ENCODE measurements at places on chromosomes 5 and 9.

DNA sequence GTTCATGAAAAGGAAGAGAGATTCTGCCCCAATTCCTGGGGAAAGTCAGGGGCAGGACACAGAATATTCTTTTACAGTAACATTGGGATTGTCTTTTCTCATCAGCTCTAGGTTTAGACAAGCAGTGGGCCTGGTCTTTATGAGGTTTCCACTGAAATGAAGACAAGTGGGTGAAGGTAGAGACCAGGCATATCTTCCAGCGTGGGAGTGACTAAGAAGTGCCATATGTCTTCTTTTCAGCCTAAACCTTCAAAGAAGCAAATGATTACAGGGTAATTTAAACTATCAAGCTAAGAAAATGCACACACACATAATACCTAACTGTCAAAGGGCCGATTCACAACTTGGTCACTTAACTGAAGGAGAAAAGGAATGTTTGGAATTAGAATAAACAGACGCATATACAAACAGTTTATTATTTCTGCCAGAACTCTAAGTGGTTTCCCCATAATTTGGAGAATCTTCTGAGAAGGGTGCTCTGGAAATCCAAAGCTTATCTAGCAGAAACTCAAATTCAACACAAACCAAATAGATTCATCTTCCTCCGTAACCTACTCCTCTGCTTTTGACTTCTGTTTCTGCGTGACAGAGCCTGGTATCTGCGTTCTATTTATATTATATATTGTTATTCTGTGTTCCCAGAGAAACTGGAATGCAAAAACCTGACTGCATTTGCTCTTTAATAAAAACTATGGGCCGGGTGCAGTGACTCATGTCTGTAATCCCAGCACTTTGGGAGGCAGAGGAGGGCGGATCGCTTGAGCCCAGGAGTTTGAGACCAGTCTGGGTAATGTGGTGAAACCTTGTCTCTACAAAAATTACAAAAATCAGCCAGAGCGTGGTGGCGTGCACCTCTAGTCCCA is 22.0 kb upstream of the TEK start:
- DNase-seq = no peak

GRCh38 chr5:116478491-116478890 is 96.1 kb downstream of the SEMA6A start:
- no peak for DNase-seq

DNA sequence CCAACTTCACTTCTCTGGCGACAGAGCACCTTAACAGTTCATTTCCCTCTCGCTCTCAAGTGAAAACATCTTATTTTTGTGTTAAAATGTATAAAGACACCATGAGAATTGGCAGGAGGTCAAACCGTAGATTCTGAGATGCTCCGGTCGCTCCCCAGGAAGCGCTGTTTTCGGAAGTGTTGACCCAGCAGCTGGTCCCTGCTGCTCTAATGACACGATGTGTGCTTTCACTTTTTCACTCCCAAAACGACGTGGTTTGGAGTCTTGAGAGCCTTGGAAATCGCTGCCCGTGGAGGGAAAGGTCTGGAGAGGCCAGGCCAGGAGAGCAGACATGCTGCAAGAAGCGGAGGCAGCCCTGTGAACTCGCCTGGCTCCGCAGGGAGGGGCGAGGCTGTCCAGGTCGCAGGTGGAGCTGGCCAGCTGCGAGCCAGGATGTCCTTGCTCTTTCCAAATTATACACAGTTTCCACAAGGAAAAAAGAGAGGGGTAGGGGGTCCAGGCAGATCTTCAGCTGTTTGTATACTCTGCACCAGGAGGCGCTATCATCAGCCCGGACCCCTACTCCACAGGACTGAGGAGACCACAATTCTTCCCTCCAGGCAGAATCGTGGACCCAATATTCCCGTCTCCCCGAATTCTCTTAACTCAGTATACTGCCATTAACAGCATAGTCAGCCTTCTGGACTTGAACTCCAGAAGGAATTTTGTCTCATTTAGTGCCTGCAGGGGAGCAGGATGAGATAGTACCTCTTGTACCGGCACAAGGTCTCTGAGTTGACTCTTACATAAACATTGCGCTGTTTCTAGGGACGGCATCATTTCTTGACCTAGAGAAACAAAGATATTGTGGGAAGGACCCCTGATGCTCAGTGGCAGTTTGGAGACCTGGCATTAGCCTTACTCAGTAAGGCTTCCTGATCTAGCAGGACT is 248.6 kb upstream of the ANKRD55 start:
- DNase-seq = peak; percentile 14

DNA sequence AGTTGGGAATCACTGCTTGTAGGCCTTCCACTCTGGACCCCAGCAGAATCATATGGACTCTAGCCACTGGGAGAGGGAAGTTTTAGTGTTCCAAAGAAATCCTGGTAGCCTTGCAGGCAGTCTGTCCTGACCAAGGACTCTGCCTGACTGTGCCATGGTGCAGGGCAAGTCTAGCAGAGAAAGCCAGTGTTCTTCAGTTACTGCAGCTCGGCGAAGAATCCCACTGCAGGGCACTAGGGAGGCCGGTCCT is 20.3 kb upstream of the MATR3 start:
- no peak for DNase-seq

- no peak for DNase-seq
Measured at GRCh38 chr5:72940082-72940481, 15.8 kb upstream of the FCHO2 start.

- DNase-seq = peak; percentile 58
Measured at GRCh38 chr5:77356740-77357139, 135.4 kb downstream of the WDR41 start.

- DNase-seq = peak; percentile 52
Measured at GRCh38 chr5:123512611-123513461, 859 bp downstream of the CSNK1G3 start.

DNA sequence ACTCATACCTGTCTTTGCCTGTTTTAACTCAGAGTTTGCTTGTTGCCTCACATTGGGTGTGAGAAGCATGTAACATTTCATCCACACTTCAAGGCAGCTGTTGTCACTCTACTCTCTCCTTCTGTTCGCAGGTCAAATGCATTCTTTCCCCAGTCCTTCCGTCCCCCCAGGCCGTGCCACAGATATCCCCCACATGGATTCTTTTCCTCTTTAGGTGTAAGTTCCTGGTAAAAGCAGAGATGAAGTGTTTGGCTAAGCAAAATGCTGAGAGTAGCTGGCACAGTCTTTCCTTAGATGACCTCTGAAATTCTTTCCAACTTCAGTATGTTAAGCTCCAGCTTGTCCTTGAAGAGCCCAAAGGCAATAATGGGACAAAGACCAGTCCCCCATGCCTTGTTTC is 328.2 kb downstream of the SLIT3 start:
- DNase-seq = no peak

DNA sequence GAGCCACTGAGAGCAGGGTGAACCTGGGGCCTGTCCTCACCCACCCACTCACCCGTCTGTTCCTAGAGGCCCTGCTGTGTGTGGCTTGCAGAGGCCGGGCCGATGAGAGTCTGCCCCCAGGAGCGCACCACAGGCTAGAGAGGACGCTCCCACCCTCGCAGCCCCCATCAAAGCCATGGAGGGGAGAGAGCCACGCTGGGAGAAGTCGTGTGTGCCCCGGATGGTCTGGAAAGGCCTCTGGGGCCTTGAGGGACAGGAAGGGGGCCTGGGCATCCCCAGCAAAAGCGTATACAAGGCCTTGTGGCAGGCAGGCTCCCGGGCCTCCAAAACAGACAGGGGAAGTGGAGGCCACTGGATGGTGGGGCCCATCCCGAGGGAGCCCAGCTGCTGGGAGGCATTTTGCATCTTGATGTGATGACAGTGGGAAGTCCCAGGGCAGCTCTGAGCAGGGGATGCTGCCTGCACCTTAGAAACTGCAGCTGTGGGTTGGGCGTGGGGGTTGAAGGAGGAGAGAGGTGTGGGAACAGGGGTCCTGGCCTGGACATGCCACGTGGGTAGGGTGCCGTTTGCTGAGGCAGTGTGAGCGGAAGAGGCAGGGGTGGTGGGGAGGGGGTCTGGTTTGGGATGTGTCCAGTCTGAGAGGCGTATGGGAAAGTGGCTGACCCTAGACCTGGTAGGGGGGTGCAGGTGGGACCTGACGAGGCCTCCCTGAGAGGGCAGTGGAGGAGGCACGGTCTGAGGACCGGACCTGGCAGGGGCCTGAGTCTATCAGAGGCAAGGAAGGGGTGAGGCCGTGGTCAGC is 43.0 kb upstream of the NOTCH1 start:
- DNase-seq = no peak

- no peak for DNase-seq
Measured at GRCh38 chr5:171574376-171574775, 154.9 kb downstream of the FGF18 start.

GRCh38 chr9:78118742-78119473 is 87.3 kb upstream of the GNAQ start:
- DNase-seq = peak; percentile 13

GRCh38 chr9:35322075-35322885 is 160.5 kb downstream of the UNC13B start:
- DNase-seq = no peak

DNA sequence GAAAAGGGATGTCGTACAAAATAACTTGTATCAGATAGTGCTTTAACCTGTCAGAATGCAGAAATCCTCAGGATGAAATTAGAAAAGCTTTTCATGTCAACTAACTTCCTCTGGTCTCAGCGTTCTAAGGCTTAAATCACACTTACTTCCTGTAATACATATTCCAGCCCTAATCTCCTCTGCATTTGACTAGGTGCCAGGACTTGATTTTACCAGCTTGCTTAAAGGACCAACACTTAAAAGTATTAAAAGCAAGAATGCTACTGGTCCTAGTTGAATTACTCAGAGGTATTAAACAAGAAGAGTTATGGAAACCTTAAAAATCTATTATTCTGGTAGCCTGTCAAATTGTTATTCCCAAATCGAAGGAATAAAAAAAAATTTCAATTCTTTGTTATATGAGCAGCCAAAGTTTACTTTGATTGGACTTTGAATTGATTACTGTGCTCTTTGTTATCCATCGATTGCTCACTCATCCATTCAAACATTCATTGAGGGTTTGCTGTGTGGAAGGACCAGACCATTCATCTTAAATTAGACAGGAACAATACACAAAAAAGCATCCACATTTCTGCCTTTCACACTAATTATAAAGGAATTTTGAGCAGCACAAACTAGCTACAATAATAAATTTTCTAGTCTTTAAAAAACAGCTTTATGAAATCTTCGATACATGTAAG is 108.7 kb downstream of the MUSK start:
- no peak for DNase-seq

DNA sequence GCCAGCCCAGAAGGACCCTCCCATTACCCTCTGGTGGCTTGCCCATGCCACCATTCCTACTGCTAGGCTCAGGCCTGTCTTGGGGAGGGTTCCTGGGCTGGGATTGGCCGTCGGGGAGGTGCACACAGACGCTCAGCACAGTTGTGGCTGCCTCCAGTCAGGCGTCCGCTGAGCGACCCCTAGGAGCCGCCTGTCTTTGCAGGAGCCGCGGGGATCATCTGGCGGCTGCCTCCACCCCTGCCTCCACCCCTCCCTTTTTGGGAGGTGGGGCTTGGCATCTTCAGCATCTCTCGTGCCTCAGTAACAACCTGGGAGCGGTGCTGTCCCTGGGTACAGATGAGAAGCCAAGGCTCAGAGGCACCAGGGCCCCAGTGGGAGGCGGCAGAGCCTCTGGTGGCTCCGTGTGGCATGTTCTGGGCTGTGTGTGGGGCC is 39.6 kb downstream of the RXRA start:
- DNase-seq = no peak

GRCh38 chr9:27934471-27934870 is 361.2 kb upstream of the C9orf72 start:
- DNase-seq = no peak

- no peak for DNase-seq
Measured at GRCh38 chr9:88920645-88921044, 70.6 kb upstream of the S1PR3 start.

DNA sequence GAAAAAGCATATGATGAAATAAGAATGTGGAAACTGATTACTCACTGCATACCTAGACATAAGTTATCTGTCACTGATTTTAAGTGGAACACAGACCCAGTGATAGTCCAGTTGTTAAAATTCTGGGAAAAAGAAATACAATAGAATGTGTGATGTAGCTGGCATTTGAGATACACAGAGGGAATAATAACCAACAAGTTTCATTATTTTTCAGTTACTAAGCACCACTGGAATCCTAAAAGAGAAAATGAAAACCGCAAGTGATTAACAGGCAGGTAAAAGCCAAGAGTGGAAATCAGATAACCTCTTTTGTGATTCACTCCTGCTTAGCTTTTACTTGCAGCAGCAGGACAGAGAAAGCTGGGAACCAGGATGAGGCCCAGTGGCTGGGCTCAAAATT is 994.0 kb upstream of the SEMA6A start:
- no peak for DNase-seq

- peak; percentile 69 for DNase-seq
Measured at GRCh38 chr5:172714491-172715420, 56.2 kb downstream of the DUSP1 start.

DNA sequence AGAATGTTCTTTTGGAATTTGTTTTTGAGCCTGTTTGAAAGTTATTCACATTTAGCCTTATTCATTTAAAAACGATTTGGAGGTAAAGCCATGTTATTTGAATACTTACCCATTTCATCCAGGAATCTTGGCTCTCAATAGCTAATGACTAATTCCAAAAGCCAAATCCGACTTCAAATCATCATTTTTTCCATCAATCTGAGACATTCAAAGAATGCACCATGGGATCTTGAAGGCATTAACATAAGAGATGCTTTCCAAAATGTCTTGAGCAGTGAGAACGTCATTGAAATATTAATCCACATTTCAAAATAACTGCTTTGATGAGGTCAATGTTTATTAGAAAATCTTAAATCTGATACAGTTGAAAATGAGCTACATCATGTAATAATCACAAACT is 617.0 kb upstream of the RORB start:
- DNase-seq = no peak

- no peak for DNase-seq
Measured at GRCh38 chr5:159038907-159039306, 60.8 kb downstream of the EBF1 start.

GRCh38 chr5:55226027-55226933 is 835 bp downstream of the MCIDAS start:
- DNase-seq = peak; percentile 85

DNA sequence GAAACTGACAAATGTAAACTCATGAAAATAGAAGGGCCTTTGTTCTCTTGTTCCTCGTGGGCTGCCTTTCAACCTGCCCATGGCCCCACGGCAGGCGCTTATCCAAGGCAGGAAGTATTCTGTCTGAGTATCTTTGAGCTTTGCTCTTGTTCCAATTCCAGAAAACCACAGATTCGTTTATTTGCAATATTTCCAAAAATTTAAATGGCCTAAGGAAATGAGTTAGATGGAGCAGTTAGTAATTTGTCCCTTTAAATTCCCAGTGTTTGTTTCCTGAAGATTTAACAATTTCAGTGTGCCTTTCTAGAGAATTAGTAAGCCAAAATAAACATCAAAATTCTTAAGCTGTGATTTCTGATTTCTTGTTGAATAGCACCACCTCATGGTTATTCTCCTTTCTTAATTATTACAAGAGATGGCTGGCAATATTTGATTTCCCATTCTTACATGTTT is 299.4 kb upstream of the RASA1 start:
- no peak for DNase-seq

- no peak for DNase-seq
Measured at GRCh38 chr5:9766581-9766980, 136.4 kb upstream of the TAS2R1 start.

- DNase-seq = no peak
Measured at GRCh38 chr5:154059039-154059430, 20.3 kb downstream of the MFAP3 start.

- no peak for DNase-seq
Measured at GRCh38 chr9:92745331-92745730, 19.3 kb downstream of the BICD2 start.

GRCh38 chr9:125099816-125100215 is 43.5 kb downstream of the SCAI start:
- no peak for DNase-seq

GRCh38 chr5:102753889-102754766 is 977 bp upstream of the PAM start:
- no peak for DNase-seq

All from activated T-cell treated with anti-CD3 and anti-CD28 coated beads, Interleukin-2, amount 50 U/mL, for 72 hours (primary cell).